Activated naive CD4-positive, alpha-beta T cell treated with anti-CD3 and anti-CD28 coated beads, Interleukin-2, amount 10 ng/mL, durations not matched to agents 7 days and 5 days (primary cell): ENCODE measurements at places on chromosomes 6 and 20.

DNA sequence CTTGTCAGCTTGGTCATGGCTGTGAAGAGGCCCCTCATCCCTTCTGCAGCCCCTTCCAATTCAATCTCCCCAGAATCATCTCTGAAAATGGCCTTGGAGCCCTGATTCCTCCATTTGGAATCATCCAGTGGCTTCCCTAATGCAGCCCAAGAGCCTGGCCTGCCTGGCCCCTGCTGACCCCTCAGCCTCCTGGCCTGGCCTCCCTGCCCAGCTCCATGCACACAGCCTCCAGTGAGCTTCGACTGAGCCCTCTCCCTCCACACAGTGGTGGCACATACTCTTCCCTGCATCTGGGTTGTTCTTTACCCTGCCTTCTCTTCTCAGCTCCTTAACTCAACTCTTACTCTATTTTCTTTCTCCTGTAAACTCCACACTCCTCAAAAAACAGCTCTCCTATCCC, 120.9 kb downstream of the ANKRD60 start:
- no peaks in the 10 kb centered on the region for H3K4me1 ChIP-seq
- no peak overlapping the region for H3K27ac ChIP-seq
- DNase-seq = no peak
- H3K27me3 ChIP-seq = peaks cover 28% of the 10 kb centered on the region

DNA sequence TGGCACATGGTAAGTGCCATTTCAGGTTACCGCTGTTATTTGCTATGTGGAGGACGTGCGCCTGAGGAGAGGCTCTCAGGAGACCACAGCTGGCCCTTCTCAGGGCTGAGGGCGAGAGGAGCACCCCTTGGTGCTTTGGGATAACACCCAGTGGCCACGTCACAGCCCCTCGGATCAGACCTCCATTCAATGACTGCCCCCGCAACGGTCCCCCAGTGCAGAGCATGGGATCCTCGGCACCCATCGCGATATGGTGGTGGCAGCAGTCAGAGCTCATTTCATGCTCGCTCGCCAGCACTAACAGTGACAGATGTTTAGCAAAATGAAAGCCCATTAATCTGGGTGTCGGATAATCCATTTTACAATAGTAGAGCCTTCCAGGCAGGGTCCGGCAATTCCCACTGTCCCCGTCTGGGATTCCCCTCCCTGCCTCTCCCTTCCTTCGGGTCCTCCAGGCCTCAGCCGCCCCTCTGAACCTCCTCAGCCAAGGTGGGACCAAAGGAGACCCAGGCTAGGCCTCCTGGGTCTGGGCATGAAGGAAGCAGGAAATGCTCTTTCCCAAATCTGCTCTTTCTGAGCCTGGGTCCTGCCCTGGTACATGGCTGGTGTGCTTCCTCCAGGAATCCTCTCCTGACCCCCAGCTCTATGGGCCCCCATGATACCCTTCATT, 117.1 kb downstream of the GRM4 start:
- no peaks in the 10 kb centered on the region for H3K36me3 ChIP-seq
- no peak for DNase-seq
- no peaks in the 10 kb centered on the region for H3K4me1 ChIP-seq
- no peak overlapping the region for H3K4me3 ChIP-seq
- H3K27ac ChIP-seq = no peak overlapping the region
- peaks cover 16% of the 10 kb centered on the region for H3K27me3 ChIP-seq

GRCh38 chr6:110356778-110357177, 1.4 kb downstream of the METTL24 start:
- peaks cover 11% of the 10 kb centered on the region for H3K4me1 ChIP-seq
- peaks cover 49% of the 10 kb centered on the region for H3K27me3 ChIP-seq
- no peak for DNase-seq

GRCh38 chr20:56382696-56383095, 9.3 kb downstream of the AURKA start:
- peaks cover 68% of the 10 kb centered on the region for H3K36me3 ChIP-seq
- no peak overlapping the region for H3K27ac ChIP-seq
- no peaks in the 10 kb centered on the region for H3K27me3 ChIP-seq
- DNase-seq = no peak

- no peak for DNase-seq
- H3K4me1 ChIP-seq = peaks cover 6% of the 10 kb centered on the region
- no peak overlapping the region for H3K4me3 ChIP-seq
- peaks cover 34% of the 10 kb centered on the region for H3K27me3 ChIP-seq
Measured at GRCh38 chr6:110422444-110422822, 7.1 kb upstream of the DDO start.

DNA sequence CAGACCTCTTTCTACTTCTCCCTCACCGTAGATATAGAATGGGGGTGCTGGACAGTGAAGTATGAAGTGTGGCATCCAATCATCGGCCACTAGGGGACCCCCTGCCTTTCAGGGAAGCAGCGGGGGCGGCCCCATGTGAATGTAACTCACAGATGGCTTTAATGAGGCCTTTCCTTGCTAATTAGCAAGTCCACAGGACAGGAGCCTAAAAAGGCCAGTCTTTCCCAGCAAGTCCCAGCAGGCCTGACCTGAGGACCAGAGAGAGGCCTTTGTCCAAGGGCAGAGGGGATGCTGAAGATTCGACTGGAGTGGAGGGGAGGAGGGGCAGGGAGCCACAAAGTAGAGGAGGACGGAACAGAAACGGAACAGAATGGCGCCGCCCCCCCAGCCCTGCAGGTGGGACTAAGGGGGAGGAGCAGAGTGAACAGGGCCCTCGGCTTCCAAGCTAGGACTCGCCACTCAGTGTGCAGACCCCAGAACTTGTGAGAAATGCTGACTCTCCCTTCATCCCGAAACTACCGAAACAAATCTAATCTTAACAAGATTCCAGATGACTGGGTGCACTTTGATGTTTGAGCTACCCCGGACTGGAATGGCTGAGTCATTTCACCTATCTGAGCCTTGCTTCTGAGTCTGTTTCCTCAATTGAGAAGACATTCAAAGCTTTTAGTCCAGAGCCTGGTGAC, 5.8 kb downstream of the C6orf132 start:
- no peak for DNase-seq
- H3K4me3 ChIP-seq = no peak overlapping the region
- H3K27ac ChIP-seq = no peak overlapping the region
- H3K27me3 ChIP-seq = peaks cover 45% of the 10 kb centered on the region
- H3K4me1 ChIP-seq = peaks cover 3% of the 10 kb centered on the region

GRCh38 chr6:157239671-157240058, 83.7 kb downstream of the TMEM242 start:
- peaks cover 3% of the 10 kb centered on the region for H3K36me3 ChIP-seq
- H3K27ac ChIP-seq = no peak overlapping the region
- H3K27me3 ChIP-seq = peaks cover 75% of the 10 kb centered on the region
- peaks cover 29% of the 10 kb centered on the region for H3K4me1 ChIP-seq

DNA sequence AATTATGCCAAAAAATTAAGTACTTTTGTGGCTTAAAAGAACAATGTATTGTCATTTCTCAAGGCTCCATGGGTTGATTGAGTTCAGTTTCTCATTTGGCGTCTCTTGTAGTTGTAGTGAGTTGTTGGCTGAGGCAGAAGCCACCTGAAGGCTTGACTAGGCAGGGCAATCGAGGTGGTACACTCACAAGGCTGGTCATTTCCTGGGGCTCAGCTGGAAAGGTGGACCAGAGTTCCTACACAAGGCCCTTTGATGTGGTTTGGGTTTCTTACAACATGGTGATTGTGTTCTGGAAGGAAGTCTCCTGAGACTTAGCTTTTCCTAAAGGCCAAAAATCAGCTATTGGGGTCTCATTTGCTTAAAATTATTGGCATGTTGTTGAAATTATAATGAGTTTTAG, 22.6 kb downstream of the MAS1 start:
- no peaks in the 10 kb centered on the region for H3K4me1 ChIP-seq
- H3K27me3 ChIP-seq = peaks cover 40% of the 10 kb centered on the region
- H3K36me3 ChIP-seq = no peaks in the 10 kb centered on the region
- H3K4me3 ChIP-seq = no peak overlapping the region

GRCh38 chr6:87881342-87881895, 166.2 kb upstream of the SPACA1 start:
- no peak for DNase-seq
- no peak overlapping the region for H3K27ac ChIP-seq

- peaks cover 24% of the 10 kb centered on the region for H3K27me3 ChIP-seq
- H3K27ac ChIP-seq = no peak overlapping the region
- no peak overlapping the region for H3K4me3 ChIP-seq
- H3K36me3 ChIP-seq = peaks cover 2% of the 10 kb centered on the region
- no peak for DNase-seq
- H3K4me1 ChIP-seq = no peaks in the 10 kb centered on the region
Measured at GRCh38 chr6:105867821-105868220, 218.3 kb upstream of the PRDM1 start.

DNA sequence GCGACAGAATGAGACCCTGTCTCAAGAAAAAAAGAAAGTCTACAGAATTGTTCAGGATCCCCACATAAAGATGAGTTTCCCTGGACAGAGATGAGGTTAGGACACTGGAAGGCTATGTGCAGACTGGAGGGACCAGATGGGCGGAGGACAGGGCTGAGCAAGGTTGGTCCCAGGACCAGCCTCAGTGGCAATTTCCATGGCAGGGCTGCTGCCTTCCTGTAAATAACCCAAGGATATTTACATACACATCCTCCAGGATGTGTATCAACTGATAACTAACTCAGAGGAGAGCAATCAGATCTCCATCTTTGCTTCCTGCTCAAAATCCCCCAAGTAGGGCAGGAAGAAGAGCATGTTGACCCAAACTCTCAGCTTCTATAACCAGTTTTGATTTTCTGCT, 58.8 kb downstream of the RSPH3 start:
- H3K27ac ChIP-seq = no peak overlapping the region
- no peak for DNase-seq
- H3K36me3 ChIP-seq = no peaks in the 10 kb centered on the region

- H3K4me1 ChIP-seq = no peaks in the 10 kb centered on the region
- no peak for DNase-seq
- no peak overlapping the region for H3K27ac ChIP-seq
- no peak overlapping the region for H3K4me3 ChIP-seq
Measured at GRCh38 chr20:5221061-5221430, 94.2 kb downstream of the CDS2 start.

DNA sequence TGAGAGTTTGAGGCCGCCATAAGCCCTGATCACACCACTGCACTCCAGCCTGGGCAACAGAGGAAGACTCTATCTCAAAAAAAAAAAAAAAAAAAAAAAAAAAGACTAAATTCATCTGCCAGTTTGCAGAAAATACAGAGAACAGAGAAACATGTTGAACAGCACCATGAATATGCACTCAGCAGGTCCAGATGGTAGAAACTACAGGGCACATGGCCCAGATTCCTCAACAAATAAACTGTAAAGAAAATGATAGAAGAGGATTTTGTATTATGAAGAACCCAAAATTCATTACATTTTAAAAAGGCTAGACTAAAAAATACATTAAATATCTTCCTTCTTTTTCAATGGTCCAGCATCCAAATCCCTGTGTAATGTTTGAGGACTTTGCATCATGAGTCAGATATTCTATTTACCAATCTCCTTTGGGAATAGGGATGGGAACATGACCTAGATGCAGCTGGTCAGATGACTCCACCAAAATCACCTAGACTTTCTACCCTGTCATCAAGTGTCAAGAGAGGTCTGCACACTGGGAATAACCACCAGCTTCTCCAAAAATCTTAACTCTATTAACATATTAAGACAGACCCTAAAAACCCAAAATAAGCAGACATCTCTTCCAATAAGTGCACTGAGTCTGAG, 189.1 kb upstream of the TCF21 start:
- H3K36me3 ChIP-seq = no peaks in the 10 kb centered on the region
- H3K4me3 ChIP-seq = no peak overlapping the region

DNA sequence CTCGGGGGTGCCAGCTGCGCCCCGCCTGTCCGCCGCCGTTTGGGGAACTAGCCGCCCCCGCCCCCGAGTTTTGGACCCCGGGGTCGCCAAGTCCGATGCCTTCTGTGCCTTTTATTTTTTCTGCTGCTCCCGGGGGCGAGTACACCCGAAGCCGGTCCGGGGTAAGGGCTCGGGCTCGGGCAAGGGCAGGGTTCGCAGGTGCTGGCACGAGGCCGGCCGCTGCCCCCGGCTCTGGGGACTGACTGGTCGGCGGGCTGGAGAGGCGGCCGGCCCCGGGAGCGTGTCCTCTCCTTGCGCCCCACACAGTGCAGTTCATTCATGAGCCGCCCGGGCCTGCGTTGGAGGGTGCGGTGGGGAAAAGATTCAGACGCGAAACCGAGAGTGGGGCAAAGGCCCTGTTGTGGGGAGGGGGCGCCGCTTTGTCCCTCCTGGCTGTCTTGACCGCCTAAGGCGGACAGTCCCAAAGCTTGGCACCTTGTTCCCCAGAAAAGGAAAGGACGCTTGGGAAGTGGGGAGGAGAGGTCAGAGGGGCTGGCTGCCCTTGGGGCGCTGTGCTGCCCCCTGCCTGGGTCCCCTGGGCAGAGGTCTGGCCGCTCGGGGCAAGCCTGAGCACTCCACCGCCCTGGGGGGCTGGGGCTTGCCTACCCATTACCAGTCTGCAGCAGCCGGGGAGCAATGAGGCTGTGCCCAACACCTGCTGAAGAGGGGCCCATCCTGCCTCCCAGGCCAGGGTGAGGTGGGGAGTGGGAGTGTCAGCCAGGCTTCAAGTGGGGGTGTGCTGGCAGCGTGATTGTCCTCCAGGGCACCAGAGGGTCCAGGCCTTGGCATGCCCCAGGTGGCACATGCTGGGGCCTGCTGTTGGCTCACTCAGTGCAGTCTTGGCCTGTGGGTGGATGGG, 915 bp downstream of the TMEM63B start:
- H3K36me3 ChIP-seq = peaks cover 24% of the 10 kb centered on the region
- H3K27me3 ChIP-seq = peaks cover 7% of the 10 kb centered on the region
- H3K4me1 ChIP-seq = peaks cover 52% of the 10 kb centered on the region
- H3K27ac ChIP-seq = no peak overlapping the region
- DNase-seq = peak; percentile 46

- peaks cover 5% of the 10 kb centered on the region for H3K36me3 ChIP-seq
- no peak overlapping the region for H3K4me3 ChIP-seq
- H3K4me1 ChIP-seq = peaks cover 3% of the 10 kb centered on the region
Measured at GRCh38 chr20:47664068-47664437, 121.2 kb downstream of the SULF2 start.

- no peak overlapping the region for H3K4me3 ChIP-seq
- no peaks in the 10 kb centered on the region for H3K27me3 ChIP-seq
- H3K36me3 ChIP-seq = no peaks in the 10 kb centered on the region
Measured at GRCh38 chr6:78615430-78615904, 251.9 kb upstream of the IRAK1BP1 start.
